ENCODE measurements at places on chromosomes 4 and X.

GRCh38 chr4:109947457-109947856, 34.8 kb downstream of the EGF start:
- no peak for DNase-seq

DNA sequence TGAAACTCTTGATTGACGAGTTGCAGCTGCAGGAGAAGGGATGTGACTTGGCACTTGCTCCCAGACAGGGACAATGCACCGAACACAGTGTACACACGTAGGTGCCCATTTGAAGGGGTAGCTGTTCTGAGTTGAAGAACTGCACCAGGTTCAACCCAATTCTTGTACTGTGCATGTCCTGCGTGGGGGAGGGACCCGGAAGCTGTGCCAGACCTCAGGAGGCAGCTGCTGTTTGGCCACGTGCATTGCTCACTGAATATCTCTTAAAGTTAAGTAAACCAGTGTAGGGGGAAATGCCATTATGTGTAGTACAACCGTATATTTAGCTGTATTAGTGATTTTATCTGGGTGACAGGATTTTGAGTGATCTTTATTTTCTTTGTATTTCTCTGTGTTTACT, 12.0 kb upstream of the RBBP7 start:
- DNase-seq = no peak

DNA sequence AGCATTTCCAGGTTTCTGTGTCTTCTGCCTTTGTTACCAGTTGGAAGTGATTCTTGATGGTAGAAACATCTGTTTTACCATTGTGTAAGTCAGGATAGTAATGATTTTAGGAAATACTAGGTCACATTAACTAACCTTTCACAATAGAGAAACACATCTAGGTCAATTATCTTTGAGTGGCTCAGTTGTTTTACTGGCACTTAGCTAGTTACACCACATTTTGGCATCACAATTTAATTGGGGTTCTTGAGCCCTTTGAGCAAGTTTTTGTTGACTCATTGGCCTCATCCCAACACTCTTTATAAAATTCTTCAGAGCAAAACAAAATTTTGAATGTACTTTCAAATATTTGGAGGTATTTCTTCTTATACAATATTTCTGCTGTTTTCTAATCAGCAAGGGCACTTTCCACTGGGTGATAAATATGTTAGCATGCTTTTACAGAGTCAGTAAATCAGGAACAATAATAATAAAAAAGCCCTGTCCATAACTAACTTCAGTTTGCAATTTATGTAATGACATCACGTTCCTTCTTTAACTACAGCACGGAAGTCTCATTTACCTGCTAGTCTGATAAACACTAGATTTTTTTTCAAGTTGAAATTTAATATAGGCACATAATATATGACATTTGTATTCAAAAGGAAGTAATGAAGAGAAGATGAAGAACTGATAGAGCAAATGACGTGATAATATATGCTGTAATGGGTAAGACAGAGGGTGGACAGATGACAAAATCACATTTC, 64.8 kb upstream of the GK2 start:
- DNase-seq = no peak

DNA sequence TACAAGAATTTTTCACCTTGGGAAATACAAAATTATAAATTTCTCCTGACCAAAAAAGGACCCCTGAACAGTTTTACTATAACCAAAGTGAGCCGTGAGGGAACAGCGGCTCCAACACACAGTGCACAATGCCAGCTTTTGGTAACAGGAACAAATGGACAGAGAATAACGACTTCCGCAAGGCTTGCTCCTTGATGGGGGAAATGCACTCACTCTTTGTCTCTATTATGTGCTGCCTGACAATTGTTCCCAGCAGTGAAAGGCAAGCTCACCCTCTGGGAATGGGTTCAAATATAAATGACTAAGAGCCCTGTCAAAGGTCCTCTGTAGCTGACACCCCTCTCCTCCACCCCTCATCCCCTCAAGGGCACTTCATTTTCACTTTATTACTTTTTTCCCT, 325.8 kb upstream of the GALNT7 start:
- DNase-seq = no peak

DNA sequence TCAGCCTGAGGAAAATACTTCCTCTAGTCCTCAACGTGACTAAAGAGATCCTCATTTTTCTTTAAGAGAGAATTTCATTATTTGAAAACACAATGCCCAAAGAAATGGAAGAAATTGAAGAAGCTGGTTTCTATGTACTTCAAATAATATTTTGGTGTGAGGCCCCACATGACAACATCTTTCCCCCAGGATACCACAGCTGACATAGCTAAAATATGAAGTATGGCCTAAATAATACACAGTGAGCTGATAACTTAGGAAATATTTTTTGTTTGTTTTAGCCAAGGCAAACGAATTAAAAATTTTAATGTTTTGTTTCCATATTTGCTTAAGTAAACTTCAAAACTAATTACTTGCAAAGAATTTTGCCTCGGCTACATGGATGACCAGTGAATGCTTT, 149.2 kb downstream of the CBR4 start:
- DNase-seq = no peak

DNA sequence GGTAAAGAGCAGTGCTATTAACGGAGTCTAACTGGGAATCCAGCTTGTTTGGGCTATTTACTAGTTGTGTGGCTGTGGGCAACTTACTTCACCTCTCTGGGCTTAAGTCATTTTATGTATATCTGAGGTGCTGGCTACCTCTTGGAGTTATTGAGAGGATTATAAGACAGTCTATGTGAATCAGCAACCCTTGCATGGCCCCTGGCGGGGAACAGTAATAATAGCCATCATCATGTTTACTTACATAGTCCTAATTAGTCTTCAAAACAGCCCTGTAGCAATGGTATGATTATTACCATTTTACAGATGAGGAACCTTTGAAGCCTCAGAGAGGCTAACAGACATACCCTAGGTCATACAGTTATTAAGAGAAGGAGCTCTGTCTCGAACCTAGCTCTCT, 1.5 kb downstream of the HPRT1 start:
- DNase-seq = no peak

DNA sequence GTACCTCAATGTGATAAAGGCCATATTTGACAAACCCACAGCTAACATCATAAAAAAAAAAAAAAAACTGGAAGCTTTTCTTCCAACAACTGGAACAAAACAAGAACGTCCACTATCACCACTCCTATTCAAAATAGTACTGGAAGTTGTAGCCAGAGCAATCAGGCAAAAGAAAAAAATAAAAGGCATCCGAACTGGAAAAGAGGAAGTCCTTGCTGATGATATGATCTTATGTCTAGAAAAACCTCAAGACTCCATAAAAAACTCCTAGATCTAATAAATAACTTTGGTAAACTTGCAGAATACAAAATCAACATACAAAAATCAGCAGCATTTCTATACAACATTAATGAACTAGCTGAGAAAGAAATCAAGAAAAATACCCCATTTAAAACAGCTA, 134.3 kb downstream of the TEX11 start:
- no peak for DNase-seq

DNA sequence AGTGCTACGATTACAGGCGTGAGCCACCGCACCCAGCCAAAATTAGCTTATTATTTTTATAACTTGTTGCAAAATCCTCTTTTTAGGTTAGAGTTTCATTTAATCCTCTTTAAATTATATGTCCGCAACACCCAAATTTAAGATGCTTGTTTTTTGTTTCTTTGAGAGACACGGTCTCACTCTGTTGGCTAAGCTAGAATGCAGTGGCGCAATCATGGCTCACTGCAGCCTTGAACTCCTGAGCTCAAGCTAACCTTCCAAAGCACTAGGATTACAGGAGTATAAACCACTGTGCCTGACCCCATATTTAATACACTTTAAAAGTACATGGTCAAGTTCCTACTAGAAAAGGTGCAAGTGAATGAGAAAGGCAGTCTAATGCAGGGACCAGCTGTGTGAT, 2.2 kb downstream of the RBBP7 start:
- no peak for DNase-seq

GRCh38 chrX:100494646-100495370, 84.7 kb upstream of the PCDH19 start:
- DNase-seq = no peak

GRCh38 chr4:185332575-185333464, 62.9 kb downstream of the LRP2BP start:
- DNase-seq = no peak

All from activated CD4-positive, alpha-beta T cell treated with anti-CD3 and anti-CD28 coated beads, Interleukin-2, amount 50 U/mL, for 48 hours (primary cell).